ENCODE measurements at places on chromosomes 12 and 14.

DNA sequence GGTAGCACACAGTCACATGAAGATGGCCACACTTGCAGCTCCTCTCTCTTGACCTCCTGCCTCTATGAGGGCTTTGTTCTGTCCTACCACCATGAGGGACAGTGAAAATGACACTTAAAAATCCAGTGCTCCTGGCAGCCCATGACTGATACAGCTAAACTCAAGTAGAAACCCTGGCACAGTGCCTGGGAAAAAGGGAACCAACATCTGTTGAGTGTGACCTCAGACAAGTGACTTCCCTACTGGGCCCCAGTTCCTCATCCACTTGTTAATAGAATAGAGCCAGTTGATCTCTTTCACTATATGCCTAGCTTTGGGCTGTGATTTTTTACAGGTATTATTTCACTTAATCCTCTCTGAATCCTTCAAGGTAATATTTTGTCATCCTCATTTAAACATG lies 4.8 kb downstream of the GUCY2C start:
- no peak for DNase-seq

GRCh38 chr14:83255015-83255726 lies 1721.5 kb upstream of the SEL1L start:
- no peak for DNase-seq

GRCh38 chr12:100434177-100434576 lies 39.5 kb upstream of the NR1H4 start:
- DNase-seq = no peak

- no peak for DNase-seq
These were observed 71.3 kb downstream of the DUSP6 start for GRCh38 chr12:89280833-89281538.

DNA sequence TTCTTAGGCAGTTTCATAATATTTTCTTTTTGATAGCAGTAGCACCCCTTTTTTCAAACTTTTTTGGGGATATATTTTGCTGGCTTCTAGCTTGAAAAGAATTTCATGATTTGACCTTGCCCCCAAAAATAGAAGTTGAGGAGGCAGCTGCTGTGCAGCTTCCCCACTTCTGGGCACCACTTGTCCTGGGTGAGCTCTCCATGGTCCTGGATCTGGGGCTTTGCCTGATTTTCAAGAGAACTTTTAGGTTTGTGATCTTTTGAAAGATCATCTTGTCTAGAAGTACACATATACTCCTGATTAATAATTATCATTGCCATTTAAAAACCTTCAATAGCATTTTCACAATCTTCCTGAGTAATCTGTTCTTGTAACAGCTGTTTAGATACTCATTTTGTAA lies 271.6 kb downstream of the NPAS3 start:
- no peak for DNase-seq

DNA sequence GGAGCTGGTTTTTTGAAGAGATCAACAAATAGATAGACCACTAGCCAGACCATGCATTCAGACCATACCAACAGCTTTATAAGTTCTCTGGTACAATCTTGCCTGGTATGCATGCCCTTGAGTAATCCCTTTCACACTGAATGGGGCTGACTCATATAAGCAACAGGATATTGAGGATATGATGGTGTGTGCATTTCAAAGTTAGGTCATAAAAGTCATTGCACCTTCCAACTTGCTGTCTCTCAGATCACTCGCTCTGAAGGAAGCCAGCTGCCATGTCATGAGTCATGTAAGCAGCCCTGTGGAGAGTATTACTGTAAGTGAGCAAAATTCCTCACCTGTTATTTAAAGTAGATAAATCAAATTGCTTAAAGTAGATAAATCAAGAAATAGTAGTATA lies 45.0 kb upstream of the OR6J1 start:
- DNase-seq = no peak

DNA sequence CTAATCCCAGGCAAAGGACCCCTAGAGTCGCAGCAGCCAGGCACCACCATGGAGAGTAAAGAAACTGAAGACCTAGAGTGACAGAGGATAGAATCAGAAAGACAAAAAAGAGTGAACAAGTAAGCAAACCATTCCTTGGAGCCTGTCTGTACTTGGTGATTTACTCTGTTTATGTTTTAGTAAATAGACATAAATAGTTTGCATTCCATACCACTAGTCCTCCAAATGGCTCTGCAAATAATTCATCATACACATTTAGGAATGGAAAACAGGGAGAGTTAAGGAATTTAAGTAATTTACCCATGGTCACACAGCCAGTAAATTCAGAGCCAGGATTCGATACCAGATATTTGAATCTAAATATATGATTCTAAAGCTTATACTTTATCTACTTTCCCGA lies 2.8 kb downstream of the OLR1 start:
- no peak for DNase-seq

DNA sequence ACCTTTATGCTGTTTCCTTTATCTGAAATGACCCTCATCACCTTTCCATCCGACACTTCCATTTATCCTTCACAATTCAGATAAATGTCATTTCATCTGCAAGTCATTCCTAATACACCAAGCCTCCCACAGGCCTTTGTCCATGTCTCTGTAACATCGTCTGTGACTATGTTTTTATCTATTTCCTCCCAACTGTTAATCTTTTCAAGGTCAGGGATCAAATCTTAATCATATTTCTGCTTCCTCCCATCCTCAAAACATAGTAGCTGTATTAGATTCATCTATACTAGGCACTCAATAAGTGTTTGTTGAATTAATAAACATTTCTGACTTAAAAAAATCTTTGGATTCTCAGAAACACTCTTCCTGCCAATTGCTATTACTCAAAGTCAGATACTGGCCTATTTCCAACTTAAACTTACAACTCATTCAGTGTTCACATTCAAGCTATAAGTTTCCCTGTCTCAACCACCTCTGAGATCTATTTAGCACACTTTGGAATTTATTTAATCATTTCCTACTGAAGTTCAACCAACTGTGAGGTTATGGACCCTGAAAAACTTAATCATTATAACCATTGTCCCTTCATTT lies 100.2 kb upstream of the ALX1 start:
- no peak for DNase-seq

GRCh38 chr12:13061377-13061776 lies 17.2 kb downstream of the FAM234B start:
- no peak for DNase-seq

- DNase-seq = no peak
These were observed 82.8 kb upstream of the PLEKHG7 start for GRCh38 chr12:92619730-92620684.
